Gastrocnemius medialis (tissue), 4 donors: ENCODE measurements at places on chromosomes 1 and 21. TPM values are rescaled to one million over a fixed set of nuclear protein-coding genes. Genes with fewer than 3 reads are reported as not detected.
A peak's percentile ranks its signal among the peaks of the same experiment; 100 is the strongest.

DNA sequence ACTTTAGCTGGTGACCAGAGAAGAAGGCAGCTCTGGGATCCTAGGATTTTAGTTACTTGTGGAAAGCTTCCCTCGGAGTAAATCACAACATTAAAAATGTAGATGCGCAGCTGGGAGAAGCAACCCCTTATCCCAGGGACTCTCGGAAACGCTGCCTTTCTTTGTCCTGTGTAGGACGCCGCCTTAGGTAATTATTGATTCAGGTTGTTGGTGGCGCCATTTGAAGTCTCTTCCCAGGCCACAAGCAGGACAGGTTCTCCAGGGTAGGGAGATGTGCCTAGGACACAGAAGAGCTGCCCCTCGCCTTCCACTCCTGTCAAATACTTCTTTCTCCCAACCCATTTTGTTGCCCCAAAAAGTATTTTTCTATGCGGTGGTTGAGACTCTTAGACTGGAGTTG is 10.3 kb downstream of the SLC37A1 start:
- H3K27ac ChIP-seq: peak overlapping the region; percentile 85
- H3K4me1 ChIP-seq: peaks cover 46% of the 10 kb centered on the region
- no peak overlapping the region for H3K4me3 ChIP-seq
- DNase-seq: no peak
- H3K36me3 ChIP-seq: peaks cover 7% of the 10 kb centered on the region

- H3K27ac ChIP-seq: no peak overlapping the region
- H3K4me3 ChIP-seq: no peak overlapping the region
- H3K4me1 ChIP-seq: no peaks in the 10 kb centered on the region
- no peak for DNase-seq
Observed at GRCh38 chr1:229970714-229971113, 96.3 kb upstream of the GALNT2 start.

DNA sequence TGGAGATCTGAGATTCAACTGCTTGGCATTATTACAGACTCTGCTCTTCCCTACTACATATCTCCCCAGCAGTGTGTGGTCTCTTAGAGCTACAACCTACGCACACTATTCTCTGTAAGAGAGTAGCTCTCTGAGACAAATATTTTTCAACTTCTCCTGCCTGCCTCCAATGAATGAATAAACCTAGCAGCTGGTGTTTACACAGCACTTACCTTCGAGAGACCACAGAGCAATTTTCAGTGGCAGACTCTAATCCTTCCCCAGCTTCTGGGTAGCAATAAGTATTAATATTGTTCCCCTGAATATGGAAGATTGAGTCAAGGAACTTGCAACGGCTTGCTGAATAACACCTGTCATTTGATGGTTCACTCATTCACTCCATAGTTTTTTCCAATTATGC is 350.9 kb upstream of the SPAG17 start:
- no peaks in the 10 kb centered on the region for H3K27me3 ChIP-seq
- no peak overlapping the region for H3K4me3 ChIP-seq
- no peak overlapping the region for H3K27ac ChIP-seq
- no peaks in the 10 kb centered on the region for H3K4me1 ChIP-seq
- DNase-seq: no peak

The SPRR4 gene
- not detected for total RNA-seq

GRCh38 chr1:32869923-32870614 is 643 bp downstream of the FNDC5 start:
- H3K27me3 ChIP-seq: no peaks in the 10 kb centered on the region
- peak overlapping the region; percentile 55 for H3K4me3 ChIP-seq
- H3K27ac ChIP-seq: peak overlapping the region; percentile 65
- DNase-seq: peak; percentile 11
- no peaks in the 10 kb centered on the region for H3K36me3 ChIP-seq

DNA sequence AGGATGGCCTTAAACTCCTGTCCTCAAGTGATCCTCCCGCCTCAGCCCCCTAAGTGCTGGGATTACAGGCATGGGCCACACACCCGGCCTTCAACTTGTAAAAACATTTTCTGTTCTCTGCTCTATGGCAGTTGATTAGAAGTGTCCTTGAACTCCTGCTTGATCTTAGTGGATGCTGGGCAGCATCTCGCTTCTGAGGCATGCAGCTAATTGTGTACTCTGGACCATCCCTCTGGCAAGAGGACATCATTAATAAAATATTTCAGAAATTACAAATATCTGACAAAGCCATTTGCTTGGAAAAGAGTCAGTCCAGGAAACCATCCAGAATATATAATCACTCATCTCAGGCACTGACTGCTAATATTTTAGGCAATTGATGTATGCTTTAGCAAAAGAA is 8.1 kb downstream of the NGF start:
- H3K4me3 ChIP-seq: no peak overlapping the region
- no peak for DNase-seq
- no peaks in the 10 kb centered on the region for H3K36me3 ChIP-seq
- H3K4me1 ChIP-seq: no peaks in the 10 kb centered on the region
- no peak overlapping the region for H3K27ac ChIP-seq
- no peaks in the 10 kb centered on the region for H3K27me3 ChIP-seq

The KISS1 gene
- not detected for total RNA-seq

DNA sequence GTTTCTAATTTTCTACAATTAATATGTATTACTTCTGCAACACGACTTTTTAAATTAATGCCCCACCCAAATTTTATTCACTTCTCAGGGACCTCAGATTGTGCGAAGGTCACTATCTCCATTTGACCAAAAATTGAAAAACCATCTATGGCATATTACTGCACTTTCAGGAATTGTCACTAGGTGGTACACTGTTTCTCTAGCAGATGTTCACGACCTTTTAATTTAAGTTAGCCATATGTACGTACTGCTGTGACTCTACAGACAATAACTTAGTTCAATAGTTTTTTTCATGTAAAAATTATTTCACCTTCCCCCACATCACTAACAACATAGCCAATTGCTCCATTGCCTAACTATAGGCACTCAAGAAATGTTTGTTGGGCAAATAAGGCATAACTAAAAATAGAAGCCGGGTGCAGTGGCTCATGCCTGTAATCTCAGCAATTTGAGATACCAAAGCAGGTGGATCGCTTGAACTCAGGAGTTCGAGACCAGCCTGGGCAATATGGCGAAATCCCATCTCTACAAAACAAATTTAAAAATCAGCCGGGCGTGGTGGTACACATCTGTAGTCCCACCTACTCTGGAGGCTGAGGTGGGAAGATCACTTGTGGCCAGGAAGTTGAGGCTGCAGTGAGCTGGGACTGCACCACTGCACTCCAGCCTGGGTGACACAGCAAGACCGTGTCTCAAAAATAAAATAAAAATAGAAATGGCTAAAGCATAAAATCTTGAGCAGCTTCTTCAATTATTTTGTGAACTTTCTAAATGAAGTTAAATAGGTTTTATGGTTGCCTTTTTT is 75.7 kb upstream of the PKN2 start:
- H3K27ac ChIP-seq: no peak overlapping the region
- H3K27me3 ChIP-seq: no peaks in the 10 kb centered on the region
- no peaks in the 10 kb centered on the region for H3K36me3 ChIP-seq
- DNase-seq: no peak
- H3K4me1 ChIP-seq: no peaks in the 10 kb centered on the region

- no peaks in the 10 kb centered on the region for H3K36me3 ChIP-seq
- H3K27me3 ChIP-seq: peaks cover 7% of the 10 kb centered on the region
- no peak for DNase-seq
Observed at GRCh38 chr1:224067621-224068457, 46.1 kb upstream of the FBXO28 start.

The TSPAN2 gene
- total RNA-seq: 2.0 TPM

DNA sequence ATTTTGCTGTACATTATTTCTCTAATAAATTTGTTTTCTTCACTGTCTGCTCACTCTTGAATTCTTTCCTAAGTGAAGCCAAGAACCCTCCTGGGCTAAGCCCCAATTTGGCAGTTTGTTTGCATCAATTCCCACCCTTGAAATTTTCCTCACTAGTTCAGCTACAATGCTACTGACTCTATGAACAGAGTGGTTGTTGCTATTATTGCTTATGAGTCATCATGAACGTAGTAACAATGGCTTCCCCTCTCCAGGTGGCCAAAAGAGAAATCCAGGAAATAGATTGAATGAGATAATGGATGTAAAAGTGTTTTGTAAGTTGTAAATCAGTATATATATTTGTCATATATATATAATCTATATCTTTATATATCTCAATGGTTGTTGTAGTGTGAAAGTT is 193.0 kb downstream of the URB2 start:
- H3K27ac ChIP-seq: no peak overlapping the region
- DNase-seq: no peak
- H3K27me3 ChIP-seq: no peaks in the 10 kb centered on the region

The OR2T33 gene
- not detected for total RNA-seq

DNA sequence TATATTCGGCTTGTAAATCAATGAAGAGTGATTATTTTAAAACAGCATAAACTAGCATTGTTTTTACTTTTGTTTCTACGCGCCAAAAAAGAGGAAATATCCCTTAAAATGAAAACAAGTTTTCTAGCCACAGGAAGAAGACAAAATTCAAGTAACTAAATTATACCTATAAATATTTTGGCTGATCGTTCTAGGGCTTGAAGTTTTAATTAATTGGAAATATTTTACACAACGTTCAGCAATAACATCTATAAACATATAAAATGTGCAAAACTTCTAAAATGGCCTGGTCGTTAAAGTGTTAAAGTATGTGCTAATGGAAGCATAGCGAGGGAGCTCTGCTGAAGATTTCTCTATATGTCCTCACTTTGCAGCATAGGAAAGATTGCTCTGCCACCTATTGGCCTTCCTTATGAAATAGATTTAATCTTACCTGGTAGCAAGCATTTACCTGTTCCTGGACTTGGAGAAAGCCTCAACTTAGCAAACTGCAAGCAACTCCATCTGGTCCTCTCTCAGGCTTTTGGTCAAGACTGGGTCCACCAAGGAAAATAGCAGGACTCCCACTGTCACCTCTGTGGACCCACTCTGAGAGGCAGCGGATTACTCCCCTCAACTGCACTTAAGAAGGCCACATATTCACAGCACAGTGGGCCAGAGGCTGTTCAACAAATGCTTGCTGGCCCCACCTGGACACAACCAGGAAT is 351.3 kb upstream of the RUNX1 start:
- no peaks in the 10 kb centered on the region for H3K27me3 ChIP-seq
- peaks cover 14% of the 10 kb centered on the region for H3K4me1 ChIP-seq
- no peak overlapping the region for H3K4me3 ChIP-seq
- no peaks in the 10 kb centered on the region for H3K36me3 ChIP-seq
- peak; percentile 8 for DNase-seq

DNA sequence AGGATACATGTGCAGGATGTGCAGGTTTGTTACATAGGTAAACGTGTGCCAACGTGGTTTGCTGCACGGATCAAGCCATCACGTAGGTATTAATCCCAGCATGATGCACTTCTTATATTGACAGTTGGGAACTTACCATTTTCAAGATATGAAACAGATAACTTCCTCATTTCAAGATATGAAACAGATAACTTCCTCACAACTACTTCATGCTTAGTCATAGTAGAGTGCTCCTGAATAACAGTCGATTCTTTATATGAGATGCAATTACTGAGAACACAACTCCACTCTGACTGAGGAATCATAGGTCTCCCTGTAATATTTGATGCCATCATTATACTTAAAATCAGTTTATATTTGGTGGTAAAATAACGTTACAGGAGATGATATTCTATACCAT is 1124.3 kb downstream of the AMY1C start:
- H3K27me3 ChIP-seq: no peaks in the 10 kb centered on the region
- H3K4me3 ChIP-seq: no peak overlapping the region
- no peaks in the 10 kb centered on the region for H3K4me1 ChIP-seq
- no peaks in the 10 kb centered on the region for H3K36me3 ChIP-seq
- H3K27ac ChIP-seq: no peak overlapping the region
